Fibroblast of lung (primary cell): ENCODE measurements at places on chromosomes 7 and 10. TPM values are rescaled to one million over a fixed set of nuclear protein-coding genes. Genes with fewer than 3 reads are reported as not detected.

Gene DYNC1I1
- 0.30 and 0.44 TPM in 2 replicates for polyA plus RNA-seq

Gene COL13A1
- 5.7 and 10.7 TPM in 2 replicates for polyA plus RNA-seq

Gene TPST1
- 73.9 and 81.8 TPM in 2 replicates for polyA plus RNA-seq

Gene HABP2
- not detected in 2 replicates for polyA plus RNA-seq

Gene CYP2E1
- polyA plus RNA-seq: 0.66 and 0.90 TPM in 2 replicates

Gene PRRT4
- 0.03 TPM in 2 replicates for polyA plus RNA-seq

Gene TYSND1
- 2.4 and 2.6 TPM in 2 replicates for polyA plus RNA-seq

Gene GRID2IP
- polyA plus RNA-seq: not detected in 2 replicates

Gene CYP26C1
- 0.02 and 0.03 TPM in 2 replicates for polyA plus RNA-seq

Gene CDNF
- polyA plus RNA-seq: 2.8 and 3.4 TPM in 2 replicates

Gene FEZF1
- polyA plus RNA-seq: not detected in 2 replicates
